ENCODE measurements at places on chromosomes 11 and 22.

GRCh38 chr11:112541140-112542046, 280.7 kb upstream of the PLET1 start:
- no peak for DNase-seq

- DNase-seq = peak; percentile 33
Observed at GRCh38 chr11:926341-926916, 759 bp downstream of the AP2A2 start.

GRCh38 chr11:60477035-60477445, 15.5 kb upstream of the MS4A12 start:
- no peak for DNase-seq

GRCh38 chr11:36214480-36214879, 74.7 kb downstream of the COMMD9 start:
- DNase-seq = no peak

DNA sequence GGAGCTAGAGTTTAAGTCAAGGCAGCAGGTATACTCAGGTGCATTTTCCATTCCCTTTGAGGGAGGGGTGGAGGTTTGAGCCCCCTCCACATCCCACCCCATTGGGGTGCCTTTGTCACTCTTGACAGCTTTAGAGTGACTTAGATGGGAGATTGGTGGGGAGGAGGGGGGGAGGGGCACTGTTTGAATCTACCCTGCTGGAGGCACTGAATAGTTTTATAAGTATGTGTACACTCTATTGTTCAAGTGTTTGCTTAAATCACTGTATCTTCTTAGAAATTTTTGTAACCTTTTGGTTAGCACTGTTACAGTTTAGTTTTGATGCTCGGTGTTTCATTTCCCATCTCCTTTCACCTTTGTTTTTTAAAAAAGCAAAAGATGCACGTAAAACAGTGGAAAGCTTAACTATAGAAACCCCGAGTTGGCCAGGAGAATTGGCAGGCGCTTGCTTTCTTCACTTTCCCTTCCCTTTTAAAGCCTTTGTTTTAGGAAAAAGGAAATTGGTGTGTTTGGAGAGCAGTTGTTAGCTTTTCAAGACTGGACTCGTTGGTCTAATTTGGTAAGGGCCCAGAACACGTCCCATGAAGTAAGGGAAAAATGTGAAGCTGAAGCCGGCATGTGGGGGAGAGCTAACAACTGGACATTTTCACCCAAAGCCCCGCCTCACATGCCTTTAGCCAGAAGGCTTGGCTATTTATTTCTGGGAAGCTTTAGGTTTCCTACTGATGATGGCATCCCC, 42.8 kb downstream of the TNRC6B start:
- no peak for DNase-seq

- no peak for DNase-seq
Observed at GRCh38 chr11:7417328-7417727, 68.0 kb upstream of the OLFML1 start.

DNA sequence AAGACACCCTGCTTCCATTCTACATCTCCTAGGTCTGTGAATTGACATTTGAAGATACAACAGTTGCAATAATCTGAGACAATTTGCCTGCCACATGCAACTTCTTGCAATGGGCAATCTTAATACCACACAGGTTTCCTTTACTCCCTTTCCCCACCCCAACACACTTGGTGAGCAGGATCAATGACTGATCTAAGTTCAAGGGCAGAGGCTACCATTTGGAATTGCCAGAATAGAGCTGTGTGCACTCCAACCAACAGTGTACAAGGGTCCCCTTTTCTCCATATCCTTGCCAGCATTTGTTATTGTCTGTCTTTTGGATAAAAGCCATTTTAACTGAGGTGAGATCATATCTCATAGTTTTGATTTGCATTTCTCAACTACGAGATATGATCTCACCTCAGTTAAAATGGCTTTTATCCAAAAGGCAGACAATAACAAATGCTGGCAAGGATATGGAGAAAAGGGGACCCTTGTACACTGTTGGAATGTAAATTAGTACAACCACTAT, 2.9 kb upstream of the NNMT start:
- DNase-seq = no peak

GRCh38 chr11:95595541-95595940, 194.0 kb downstream of the FAM76B start:
- no peak for DNase-seq

GRCh38 chr11:68932933-68933577, 29.4 kb downstream of the IGHMBP2 start:
- DNase-seq = no peak

DNA sequence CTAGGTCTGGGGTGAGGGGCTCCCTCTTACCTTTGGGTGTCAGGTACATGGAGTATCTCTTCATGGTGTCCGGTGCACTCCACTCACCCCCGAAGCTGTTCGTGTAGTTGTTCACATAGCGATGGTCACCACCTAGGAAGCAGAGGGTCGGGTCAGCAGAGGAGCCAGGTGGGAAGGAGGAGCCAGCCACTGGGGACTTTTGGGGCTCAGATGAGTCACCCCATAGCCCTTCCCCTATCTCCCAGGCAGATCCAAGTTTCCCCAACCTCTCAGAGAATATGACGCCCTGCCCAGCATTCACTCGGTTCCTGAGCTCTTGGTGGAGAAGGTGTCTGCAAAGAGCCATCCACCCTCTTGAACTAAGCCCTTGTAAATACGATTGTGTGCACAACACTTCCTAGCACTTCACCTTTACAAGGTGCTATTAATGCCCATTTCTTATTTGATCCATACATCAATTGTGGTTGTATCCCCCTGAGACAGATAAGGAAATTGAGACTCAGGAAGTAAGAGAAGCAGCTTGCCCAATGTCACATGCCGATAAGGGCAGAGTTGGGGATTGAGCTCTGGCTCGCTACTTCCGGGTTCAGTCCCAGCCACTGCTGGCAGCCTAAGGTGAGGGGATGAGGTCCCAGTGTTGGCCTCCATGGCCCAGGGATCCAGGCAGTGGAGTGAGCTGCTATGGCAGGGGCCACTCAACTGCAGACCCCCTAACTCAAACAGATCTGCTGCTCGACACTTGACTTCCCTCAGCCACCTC, 14.8 kb downstream of the TRIM29 start:
- no peak for DNase-seq

DNA sequence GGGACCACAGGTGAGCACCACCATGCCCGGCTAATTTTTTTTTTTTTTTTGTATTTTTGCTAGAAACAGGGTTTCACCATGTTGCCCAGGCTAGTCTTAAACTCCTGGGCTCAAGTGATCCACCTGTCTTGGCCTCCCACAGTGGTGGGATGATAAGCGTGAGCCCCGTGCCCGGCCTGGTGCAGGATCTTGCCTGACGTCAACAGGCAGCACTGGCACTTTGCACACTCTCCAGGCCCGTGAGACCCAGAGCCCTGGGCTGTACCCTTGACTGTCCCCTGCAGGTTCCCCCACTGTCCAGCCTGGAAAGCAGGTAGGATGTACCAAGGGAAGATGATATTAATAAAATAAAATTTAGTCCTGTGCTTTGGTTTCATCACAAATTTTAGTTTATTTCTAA, 29.1 kb upstream of the PANX2 start:
- DNase-seq = no peak

DNA sequence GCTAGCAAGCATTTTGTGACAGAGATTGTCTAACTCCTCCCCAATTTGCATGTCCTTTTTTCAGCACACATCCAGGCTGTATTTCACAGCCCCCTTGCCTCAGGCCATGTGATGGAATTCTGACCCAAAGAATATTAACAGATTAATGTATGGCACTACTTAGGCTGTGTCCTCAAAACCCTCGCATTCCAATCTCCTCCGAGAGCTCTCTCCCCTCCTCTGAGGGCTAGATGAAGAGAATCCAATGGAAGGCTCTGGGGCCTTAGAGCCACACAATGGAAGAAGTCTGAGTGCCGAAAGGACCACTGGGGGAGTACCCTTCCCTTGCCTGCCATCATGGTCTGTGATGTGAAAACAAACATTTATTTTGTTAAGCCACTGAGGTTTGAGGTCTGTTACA, 13.7 kb upstream of the NNMT start:
- no peak for DNase-seq

DNA sequence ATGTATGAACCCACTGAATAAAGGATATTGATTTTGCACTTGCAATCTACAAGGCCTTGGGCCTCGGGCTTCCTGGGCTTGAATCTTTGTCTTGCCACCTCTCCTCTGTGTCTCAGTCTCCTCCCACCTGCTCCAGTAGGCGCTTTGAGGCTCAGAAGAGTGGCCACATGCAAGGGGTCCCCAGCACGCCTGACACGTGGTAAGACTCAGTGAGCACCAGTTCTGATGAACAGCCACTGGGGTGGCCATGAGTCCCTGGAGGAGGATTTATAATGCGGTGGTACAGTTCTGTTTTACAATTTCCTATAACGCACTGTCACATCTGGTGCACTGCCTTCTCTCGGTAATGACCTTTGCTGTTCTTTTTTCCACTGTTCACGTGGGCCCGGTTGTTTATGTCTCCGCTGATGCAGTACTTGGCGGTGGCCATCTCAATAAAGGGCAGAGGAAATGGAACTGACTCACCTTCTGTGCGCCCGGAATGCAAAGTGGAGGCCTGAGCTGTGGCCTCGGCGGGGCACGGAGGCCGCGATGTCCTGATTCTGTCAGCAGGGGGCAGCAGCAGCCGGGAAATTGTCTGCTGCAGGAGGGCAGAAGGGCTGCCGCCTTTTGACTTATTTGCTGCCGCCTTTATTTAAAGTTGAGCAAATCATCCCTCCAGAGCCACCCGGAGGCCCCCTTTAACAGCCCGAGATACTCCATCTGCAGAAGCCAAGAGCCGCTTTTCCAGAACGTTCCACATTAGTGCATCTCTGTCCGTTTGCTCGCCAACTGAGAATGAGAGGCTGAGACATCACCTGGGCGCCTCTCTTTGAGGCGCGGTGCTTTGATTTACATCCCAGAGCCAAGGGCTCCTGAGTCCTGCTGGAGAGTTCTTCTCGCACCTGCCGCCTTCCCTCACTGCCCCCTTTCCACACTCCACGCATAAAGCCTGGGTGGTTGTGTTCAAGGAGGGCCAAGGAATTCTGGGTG, 6.0 kb upstream of the IFT27 start:
- peak; percentile 92 for DNase-seq

GRCh38 chr11:108498046-108498815, at the start of gene POGLUT3:
Gene POGLUT3, minus strand, starts transcription at chr11:108498384. Its CDS starts 18 bp downstream, at chr11:108498366.
- peak; percentile 57 for DNase-seq

DNA sequence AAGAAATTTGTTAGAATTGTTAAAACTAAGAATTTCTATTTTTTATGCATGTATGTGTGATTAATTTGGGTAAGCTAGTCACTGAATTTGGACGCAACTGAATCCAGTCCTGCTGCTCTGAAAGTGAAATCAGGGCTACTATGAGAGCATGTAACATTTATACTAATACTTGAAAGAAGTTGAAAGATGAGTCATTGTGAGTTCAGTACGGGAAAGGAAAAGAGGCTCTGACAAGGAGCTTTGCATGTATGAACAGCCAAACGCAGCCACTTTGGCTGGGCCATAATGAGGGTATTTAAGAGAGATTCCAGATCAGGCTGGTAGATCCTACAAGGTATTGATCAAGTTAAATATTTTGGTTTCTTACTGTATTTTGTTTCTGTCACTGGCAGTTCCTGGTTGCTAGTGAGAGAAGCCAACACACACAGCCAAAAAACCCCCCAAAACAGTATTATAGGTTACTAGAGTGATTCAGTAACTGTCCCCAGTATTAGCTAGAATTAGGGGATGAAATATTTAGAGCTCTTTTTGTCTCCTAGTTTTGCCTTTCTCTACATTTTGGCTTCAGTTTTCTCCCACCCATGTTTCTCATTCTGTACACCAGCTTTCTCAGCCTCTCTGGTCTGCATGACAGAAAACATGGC, 14.1 kb downstream of the AASDHPPT start:
- no peak for DNase-seq

DNA sequence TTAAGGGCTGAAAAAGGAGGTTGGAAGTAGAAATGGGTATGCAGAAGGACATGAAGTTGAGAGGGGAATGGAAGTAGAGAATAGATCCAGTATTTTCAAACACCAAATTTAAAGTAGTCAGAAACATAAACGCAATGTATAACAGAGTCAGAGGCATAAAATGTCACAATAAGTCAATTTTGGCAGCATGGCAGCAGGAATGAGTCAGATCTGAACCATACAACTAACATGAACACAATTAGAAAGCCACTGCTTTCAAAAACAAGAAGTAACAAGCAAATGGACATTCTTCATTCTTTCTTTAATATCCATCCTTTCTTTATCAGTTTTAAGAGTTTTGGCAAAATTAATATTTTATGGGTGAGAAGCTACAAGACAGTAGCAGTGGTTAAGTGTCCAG, 2.5 kb downstream of the CHORDC1 start:
- DNase-seq = no peak

GRCh38 chr22:36838119-36839030, 21.5 kb upstream of the PVALB start:
- DNase-seq = no peak

GRCh38 chr11:69154938-69155301, 815 bp upstream of the SMIM38 start:
- no peak for DNase-seq

- DNase-seq = no peak
Observed at GRCh38 chr11:126863294-126863997, 137.1 kb downstream of the KIRREL3 start.

GRCh38 chr11:76167590-76167989, 38.7 kb downstream of the WNT11 start:
- DNase-seq = no peak

- DNase-seq = no peak
Observed at GRCh38 chr11:122642971-122643370, 12.6 kb upstream of the UBASH3B start.

DNA sequence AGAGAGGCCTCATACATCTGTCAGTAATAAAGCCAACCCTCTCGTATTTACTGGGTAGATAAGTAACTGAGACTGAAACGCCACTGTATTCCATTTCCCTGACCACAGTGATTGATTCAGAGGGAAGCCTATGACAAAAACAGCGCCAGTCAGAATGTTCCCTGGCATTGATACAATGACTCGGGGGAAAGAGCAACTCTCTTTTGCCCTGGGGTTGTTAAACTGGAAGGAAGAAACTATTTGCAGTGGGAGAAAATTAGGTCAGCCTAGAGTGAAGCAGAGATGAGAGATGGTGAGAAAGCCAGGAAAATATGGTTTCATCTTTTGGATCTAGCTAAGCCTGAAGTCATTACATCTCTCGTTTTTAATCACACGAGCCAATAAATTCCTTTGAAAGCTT, 48.6 kb upstream of the RBFOX2 start:
- no peak for DNase-seq

DNA sequence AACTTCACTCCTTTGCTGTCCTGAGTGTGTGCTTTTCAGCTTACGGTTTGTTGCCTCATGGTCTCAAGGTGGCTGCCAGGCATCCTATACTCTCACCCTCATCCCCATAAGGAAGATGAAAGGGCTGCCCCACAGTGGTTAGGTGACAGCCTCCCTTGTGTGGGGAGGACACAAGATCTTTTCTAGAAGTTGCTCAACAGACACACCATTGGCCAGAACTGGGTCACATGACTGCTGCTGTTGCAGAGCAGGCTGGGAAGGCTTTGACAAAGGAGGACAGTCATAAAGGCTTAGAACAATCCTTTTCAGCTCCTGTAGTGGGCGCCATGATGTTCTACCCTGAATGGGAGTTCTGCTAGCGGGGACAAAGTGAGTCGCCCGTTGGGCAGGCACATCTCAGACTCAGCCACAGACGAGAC, 69.7 kb upstream of the RASD2 start:
- no peak for DNase-seq

GRCh38 chr11:127471662-127472061, 471.1 kb upstream of the KIRREL3 start:
- DNase-seq = no peak
